Chondrocyte (in vitro differentiated cells): ENCODE measurements at places on chromosomes 4 and X. TPM values are rescaled to one million over a fixed set of nuclear protein-coding genes. Genes with fewer than 3 reads are reported as not detected.

WWC2 gene
- 41.5 to 54.5 TPM (median 48.0 TPM) in 3 replicates for total RNA-seq

DNA sequence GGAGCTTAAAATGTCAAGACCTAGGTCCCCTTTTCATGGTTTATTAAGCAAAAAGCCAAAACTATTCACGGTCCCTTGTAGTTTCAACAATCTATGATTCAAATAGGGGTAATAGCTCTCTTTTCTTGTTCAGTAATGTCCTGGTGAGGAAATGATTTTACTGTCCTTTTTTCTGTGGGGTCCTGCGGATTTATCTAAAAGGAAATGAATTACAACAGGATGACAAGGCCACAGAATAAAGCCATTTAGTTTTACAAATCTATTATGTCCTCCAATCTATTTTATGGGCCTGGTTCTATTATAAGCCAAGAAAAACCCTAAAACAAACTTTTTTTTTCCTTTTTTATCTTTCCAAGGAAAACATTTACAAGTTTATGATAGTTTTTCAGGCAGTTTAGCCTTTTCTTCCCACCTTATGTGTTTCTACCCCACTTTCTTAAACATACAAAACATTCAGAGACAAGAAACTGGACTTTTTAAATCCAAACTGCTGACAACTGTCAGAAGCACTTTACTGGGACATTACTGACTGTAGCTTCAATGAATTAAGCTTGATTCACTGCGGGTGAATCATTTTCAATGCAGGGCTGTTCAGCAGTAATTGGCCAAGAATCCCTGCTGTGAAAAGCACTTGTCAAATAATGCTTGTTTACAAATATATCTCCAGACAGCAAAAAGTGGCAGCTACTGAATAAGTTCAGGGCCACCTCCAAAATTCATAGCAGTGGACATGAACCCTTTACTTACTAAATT, 4.3 kb downstream of the EPHA5 start:
- peaks cover 2% of the 10 kb centered on the region for H3K36me3 ChIP-seq
- H3K4me1 ChIP-seq = peaks cover 55% of the 10 kb centered on the region
- H3K27ac ChIP-seq = no peak overlapping the region
- DNase-seq = no peak
- H3K27me3 ChIP-seq = peaks cover 30% of the 10 kb centered on the region

DNA sequence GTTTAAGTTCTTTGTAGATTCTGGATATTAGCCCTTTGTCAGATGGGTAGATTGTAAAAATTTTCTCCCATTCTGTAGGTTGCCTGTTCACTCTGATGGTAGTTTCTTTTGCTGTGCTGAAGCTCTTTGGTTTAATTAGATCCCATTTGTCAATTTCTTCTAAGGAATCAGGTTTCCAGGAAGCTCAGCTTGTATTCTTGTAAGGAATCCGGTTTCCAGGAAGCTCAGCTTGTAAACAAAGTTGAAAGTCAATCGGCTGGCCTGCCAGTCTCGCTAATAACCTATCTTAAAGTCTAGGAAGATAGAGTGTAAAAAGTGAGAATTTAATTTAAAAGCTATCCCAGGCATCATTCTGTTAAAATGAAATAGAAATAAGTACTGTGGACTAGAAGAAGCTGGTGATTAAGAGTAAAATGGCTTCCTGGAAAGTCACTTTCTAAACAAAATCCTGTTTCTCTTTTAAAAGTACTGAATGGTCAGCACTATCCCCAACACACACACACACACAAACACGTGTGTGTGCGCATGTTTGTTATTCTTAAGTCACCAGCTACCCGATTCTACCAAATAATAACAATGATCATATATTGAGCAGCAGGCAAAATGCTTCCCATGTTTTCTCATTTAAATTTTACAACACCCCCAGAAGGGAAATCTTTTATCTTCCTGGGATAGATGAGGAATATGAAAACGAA, 171.7 kb downstream of the PAPSS1 start:
- no peak for DNase-seq
- H3K27ac ChIP-seq = no peak overlapping the region

DNA sequence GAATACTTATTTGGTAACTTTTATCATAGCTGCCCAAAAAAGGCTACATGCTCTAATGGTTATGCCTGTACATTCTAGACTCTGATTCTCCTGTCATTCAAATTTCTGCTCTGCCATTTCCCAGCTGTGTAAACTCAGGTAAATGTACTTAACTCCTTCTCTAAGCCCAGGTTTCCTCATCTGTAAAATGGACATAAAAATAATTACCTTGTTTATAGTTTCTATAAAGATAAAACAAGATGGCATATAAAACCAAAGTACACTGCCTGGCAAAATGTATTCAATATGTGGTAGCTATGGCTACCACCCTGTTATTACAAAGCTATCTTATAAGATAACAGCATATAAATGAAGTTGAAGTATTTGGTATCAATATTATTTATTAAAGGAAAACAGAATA, 158.8 kb downstream of the PPARGC1A start:
- DNase-seq = no peak
- H3K36me3 ChIP-seq = no peaks in the 10 kb centered on the region
- no peaks in the 10 kb centered on the region for H3K27me3 ChIP-seq
- peaks cover 15% of the 10 kb centered on the region for H3K4me1 ChIP-seq
- H3K27ac ChIP-seq = no peak overlapping the region

GRCh38 chr4:8279321-8280157, 10.0 kb downstream of the HTRA3 start:
- H3K27ac ChIP-seq = peak overlapping the region; percentile 51
- H3K4me1 ChIP-seq = peaks cover 36% of the 10 kb centered on the region
- no peaks in the 10 kb centered on the region for H3K36me3 ChIP-seq
- DNase-seq = peak; percentile 78
- no peaks in the 10 kb centered on the region for H3K27me3 ChIP-seq

PCDH7 gene
- 70.3 to 141 TPM (median 72.3 TPM) in 3 replicates for total RNA-seq

- DNase-seq = no peak
- no peaks in the 10 kb centered on the region for H3K27me3 ChIP-seq
Measured at GRCh38 chrX:94676285-94676684, 1002.3 kb downstream of the FAM133A start.

- H3K36me3 ChIP-seq = no peaks in the 10 kb centered on the region
- no peaks in the 10 kb centered on the region for H3K4me1 ChIP-seq
- peaks cover 2% of the 10 kb centered on the region for H3K27me3 ChIP-seq
- H3K4me3 ChIP-seq = no peak overlapping the region
- DNase-seq = no peak
Measured at GRCh38 chrX:7179446-7179845, 31.5 kb upstream of the PUDP start.

DNA sequence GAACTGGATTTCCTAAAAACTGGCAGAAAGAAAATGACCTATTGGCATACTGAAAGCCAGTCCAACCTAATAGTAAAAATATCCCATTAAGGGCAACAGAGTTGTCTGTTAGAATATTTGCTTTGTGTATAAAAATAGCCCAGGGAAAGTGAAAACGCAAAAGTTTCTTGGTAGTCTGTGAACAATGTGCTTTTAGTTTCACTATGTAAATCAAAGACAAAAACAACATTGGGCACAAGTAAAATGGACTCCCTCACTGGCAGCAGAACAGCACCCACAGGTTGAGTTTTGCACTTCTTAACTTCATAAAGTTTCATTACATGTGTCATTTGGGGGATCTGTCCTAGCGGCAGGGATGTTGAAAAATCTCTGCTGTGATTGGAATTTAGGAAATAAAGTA, 4.3 kb upstream of the FGG start:
- peaks cover 34% of the 10 kb centered on the region for H3K27me3 ChIP-seq
- DNase-seq = no peak
- no peak overlapping the region for H3K27ac ChIP-seq
- H3K4me3 ChIP-seq = no peak overlapping the region
- no peaks in the 10 kb centered on the region for H3K36me3 ChIP-seq

PAGE5 gene
- total RNA-seq = not detected in 3 replicates

DNA sequence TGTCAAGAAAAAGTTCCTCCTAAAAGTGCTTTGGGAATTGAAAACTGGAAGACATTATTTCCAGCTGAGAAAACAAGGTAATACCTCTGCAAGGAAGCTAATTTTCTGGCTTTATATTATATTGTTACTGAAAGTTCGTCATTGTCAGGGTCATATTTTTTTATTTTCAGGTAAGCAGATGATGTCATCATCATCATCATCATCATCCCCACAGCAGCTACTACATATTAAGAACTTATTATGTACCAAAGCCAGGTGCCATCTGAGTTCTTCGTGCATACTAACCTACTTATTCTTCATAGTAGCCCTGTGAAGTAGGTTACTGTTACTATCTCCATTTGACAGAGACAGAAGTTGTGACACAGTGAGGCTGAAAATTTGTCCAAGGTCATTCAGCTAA, 52.9 kb upstream of the MND1 start:
- H3K27me3 ChIP-seq = no peaks in the 10 kb centered on the region
- H3K4me3 ChIP-seq = no peak overlapping the region
- peaks cover 12% of the 10 kb centered on the region for H3K36me3 ChIP-seq
- DNase-seq = no peak
- no peak overlapping the region for H3K27ac ChIP-seq

- no peak for DNase-seq
- peaks cover 20% of the 10 kb centered on the region for H3K27me3 ChIP-seq
Measured at GRCh38 chr4:158581161-158581560, 59.5 kb downstream of the RXFP1 start.

UBE2D3 gene
- 227 to 235 TPM (median 234 TPM) in 3 replicates for total RNA-seq

- no peaks in the 10 kb centered on the region for H3K27me3 ChIP-seq
- no peak for DNase-seq
- H3K4me1 ChIP-seq = peaks cover 10% of the 10 kb centered on the region
- H3K27ac ChIP-seq = no peak overlapping the region
- H3K4me3 ChIP-seq = no peak overlapping the region
Measured at GRCh38 chr4:177532358-177532757, 90.1 kb upstream of the AGA start.

- peaks cover 7% of the 10 kb centered on the region for H3K4me1 ChIP-seq
- H3K27me3 ChIP-seq = no peaks in the 10 kb centered on the region
- H3K27ac ChIP-seq = no peak overlapping the region
- H3K4me3 ChIP-seq = no peak overlapping the region
- no peak for DNase-seq
Measured at GRCh38 chr4:38180456-38180855, 220.3 kb downstream of the PTTG2 start.

DNA sequence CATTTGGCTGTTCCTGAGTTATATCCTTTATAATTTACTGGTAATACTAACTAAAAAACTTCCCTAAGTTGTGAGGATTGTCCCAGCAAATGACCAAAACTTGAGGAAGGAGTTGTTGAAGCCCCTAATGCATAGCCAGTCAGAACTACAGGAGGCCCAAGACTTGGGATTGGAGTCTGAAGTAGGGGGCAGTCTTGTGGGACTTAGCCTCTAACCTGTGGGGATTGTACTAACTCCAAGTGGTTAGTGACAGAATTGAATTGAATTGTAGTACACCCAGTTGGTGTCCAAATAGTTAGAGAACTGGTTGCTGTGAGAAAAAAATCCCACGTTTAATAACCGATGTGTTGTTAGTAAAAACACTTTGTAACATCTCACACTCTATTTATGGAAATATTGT, 1506.3 kb downstream of the ADGRL3 start:
- no peaks in the 10 kb centered on the region for H3K36me3 ChIP-seq
- no peak overlapping the region for H3K4me3 ChIP-seq
- DNase-seq = no peak
- peaks cover 18% of the 10 kb centered on the region for H3K4me1 ChIP-seq
- no peaks in the 10 kb centered on the region for H3K27me3 ChIP-seq
- no peak overlapping the region for H3K27ac ChIP-seq

KCTD8 gene
- total RNA-seq = not detected in 3 replicates

- H3K4me3 ChIP-seq = no peak overlapping the region
- H3K4me1 ChIP-seq = peaks cover 39% of the 10 kb centered on the region
- H3K36me3 ChIP-seq = peaks cover 14% of the 10 kb centered on the region
- peak overlapping the region; percentile 90 for H3K27ac ChIP-seq
- H3K27me3 ChIP-seq = no peaks in the 10 kb centered on the region
Measured at GRCh38 chr4:3107691-3108121, 33.2 kb downstream of the HTT start.

EVC gene
- total RNA-seq = 37.6 to 40.0 TPM (median 39.8 TPM) in 3 replicates

KIT gene
- total RNA-seq = 3.1 to 6.7 TPM (median 6.4 TPM) in 3 replicates

ADGRG2 gene
- 0.15 to 0.24 TPM (median 0.21 TPM) in 3 replicates for total RNA-seq

- H3K27ac ChIP-seq = no peak overlapping the region
- no peak for DNase-seq
- H3K4me3 ChIP-seq = no peak overlapping the region
- H3K36me3 ChIP-seq = no peaks in the 10 kb centered on the region
- H3K27me3 ChIP-seq = peaks cover 5% of the 10 kb centered on the region
Measured at GRCh38 chr4:27357283-27357682, 496.6 kb downstream of the STIM2 start.

DNA sequence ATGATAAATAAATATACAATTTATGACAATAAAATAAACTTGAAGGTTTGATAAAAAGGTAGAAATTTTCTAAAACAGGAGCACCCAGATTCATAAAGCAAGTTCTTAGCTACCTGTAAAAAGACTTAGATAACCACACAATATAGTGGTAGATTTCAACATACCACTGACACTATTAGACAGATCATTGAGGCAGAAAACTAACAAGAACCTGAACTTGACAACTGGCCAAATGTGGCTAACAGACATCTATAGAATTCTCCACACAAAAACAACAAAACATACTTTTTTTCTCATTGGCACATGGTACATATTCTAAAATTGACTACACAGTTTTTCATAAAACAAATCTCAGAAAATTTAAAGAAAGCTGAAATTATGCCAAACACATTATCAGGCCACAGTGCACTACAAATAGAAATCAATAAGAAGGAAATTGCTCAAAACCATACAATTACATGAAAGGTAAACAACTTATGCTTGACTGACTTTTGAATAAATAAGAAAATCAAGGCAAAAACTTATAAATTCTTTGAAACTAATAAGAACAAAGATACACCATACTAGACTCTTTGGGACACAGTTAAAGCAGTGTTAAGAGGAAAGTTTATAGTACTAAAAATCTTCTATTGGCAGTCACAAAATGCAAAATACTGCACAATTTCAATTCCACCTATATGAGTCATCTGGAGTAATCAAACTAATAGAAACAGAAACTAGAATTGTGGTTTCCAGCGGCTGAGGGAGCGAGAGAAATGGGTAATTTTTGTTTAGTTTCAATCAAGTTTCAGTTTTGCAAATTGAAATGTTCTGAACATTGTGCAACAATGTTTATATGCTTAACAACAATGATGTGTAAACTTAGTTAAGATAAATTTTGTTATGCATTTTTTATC, 925.6 kb downstream of the SH3BGRL start:
- H3K36me3 ChIP-seq = no peaks in the 10 kb centered on the region
- H3K27ac ChIP-seq = no peak overlapping the region
- no peak overlapping the region for H3K4me3 ChIP-seq
- H3K27me3 ChIP-seq = no peaks in the 10 kb centered on the region
- DNase-seq = no peak

DNA sequence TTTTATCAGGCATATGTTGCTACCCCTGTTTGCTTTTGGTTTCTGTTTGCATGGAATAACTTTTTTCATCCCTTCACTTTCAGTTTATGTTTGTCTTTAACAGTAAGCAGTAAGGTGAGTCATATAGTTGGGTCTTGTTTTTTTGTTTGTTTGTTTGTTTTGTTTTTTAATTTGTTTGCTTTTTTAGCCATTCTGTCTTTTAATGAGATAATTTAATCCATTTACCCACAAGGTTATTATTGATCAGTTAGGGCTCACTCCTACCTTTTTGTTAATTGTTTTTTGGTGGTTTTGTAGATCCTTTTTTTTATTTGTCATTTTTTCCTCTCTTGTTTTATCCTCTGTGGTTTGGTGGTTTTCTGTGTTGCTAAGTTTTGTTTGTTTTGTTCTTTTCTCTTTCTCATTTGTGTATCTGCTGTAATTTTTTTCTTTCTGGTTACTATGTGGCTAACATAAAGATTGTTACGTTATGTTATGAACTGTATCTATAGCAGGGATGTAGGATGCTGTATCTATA, 379.5 kb upstream of the MAD2L1 start:
- no peak for DNase-seq
- no peak overlapping the region for H3K27ac ChIP-seq
- no peaks in the 10 kb centered on the region for H3K36me3 ChIP-seq
- no peak overlapping the region for H3K4me3 ChIP-seq
- H3K27me3 ChIP-seq = no peaks in the 10 kb centered on the region
